ENCODE measurements at places on chromosomes 3 and 15. TPM values are rescaled to one million over a fixed set of nuclear protein-coding genes. Genes with fewer than 3 reads are reported as not detected.

GRCh38 chr15:71945012-71945411 lies 134.7 kb downstream of the NR2E3 start:
- DNase-seq: no peak

GRCh38 chr3:42163622-42164244 lies 72.6 kb downstream of the TRAK1 start:
- DNase-seq: no peak

The TMEM44 gene
- total RNA-seq: 10.7 TPM

GRCh38 chr15:99651023-99651807 lies 82.0 kb downstream of the LYSMD4 start:
- no peak for DNase-seq

The FNDC3B gene
- total RNA-seq: 17.1 TPM

DNA sequence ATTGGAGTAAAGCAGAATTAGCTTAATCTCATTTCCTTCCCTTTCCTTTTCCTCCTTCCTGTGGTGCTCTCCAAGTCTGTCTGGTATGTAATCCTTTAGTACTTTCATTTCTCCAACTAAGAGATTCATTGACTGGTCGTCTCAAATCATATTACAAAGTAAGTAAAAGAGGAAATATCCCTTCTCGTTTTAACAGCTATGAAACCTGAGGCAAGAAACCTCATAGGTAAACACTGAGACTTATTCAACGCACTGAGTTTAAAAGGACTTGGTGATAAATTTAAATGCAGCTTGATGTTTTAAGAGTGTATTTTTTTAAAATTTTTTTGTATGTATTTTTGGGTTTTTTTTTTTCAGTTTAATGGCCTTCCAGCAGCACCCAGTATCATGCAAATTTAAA lies 117.2 kb upstream of the LRRC3B start:
- DNase-seq: no peak

The CKMT1A gene
- not detected for total RNA-seq

GRCh38 chr3:41173926-41174885 lies 25.1 kb upstream of the CTNNB1 start:
- DNase-seq: no peak

- no peak for DNase-seq
These were observed 4.2 kb downstream of the SPG21 start for GRCh38 chr15:64985366-64986033.

The TMEM158 gene
- not detected for total RNA-seq

The P2RY13 gene
- total RNA-seq: not detected

- no peak for DNase-seq
These were observed 79.0 kb downstream of the NR2F2 start for GRCh38 chr15:96409215-96410138.

DNA sequence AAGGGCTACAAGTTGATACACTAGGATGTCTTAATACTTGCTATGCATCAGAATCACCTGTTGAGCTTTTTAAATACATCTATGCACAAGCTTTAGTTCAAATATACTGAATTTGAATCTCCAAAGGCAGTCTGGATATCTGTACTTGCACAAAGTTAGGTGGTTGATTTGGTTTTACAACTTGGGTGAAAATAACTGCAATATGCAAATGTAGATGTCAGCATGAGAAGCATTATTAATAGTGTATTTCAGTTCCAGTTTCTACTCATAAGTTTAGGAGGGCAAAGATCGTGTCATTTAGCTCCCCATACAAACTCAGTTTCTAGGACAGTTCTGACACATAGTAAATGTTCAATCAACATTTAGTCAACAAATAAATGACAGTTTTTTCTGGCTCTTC lies 25.6 kb downstream of the IQCB1 start:
- DNase-seq: no peak

DNA sequence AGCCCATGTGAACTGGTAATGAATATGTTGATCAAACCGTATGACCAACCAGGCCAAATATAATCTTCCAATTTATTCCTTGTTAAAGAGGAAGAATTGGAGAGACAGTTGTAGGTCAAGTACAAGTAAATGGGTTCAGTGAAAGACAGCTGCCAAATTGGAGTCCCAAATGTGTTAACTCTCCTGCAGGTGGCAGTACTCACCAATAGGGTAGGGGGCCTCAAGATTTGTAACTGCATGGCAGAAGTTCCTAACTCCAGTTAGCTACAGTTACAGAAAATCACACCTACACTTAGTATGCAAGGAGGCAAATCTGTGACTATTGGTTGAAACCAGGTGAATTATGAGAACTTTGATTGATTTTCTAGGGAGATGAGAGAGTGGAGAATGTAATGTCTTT lies 278.0 kb downstream of the ZBBX start:
- no peak for DNase-seq

- no peak for DNase-seq
These were observed 218.0 kb downstream of the ZBTB20 start for GRCh38 chr3:114928989-114929640.

GRCh38 chr3:154338008-154338407 lies 13.7 kb upstream of the DHX36 start:
- no peak for DNase-seq

- DNase-seq: no peak
These were observed 7.3 kb downstream of the ANKRD63 start for GRCh38 chr15:40275523-40275922.

- peak; percentile 28 for DNase-seq
These were observed 125.6 kb downstream of the LRRK1 start for GRCh38 chr15:101044625-101045235.

DNA sequence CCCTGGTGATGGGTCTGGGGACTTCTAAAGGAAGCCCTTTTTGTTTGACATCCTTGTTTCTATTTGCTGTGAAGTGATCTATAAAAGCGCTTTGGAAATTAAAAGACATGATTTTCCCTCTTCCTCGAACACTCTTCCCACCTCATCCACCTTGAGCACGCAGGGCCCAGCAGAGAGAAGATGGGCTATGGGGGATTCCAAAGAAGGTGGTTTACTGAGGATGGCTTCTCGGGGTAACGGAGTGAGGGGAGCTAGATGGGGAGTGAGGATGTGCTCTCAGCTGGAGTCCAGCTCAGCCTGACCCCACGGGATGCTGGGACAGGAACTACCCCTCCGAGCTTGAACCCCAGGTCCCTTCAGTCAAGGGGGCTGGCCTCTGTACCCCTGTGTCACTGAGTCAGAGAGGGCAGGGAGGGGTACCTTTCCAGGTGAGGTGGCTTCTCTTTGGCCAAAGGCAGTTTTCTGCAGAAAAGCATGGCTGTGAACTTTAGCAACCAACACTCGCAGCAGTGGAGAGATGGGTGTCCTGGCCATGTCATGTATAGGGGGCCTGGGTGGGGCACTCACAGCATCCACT lies 180.7 kb upstream of the SMAD3 start:
- DNase-seq: no peak

- no peak for DNase-seq
These were observed 85.0 kb downstream of the CCNL1 start for GRCh38 chr3:157074981-157075380.

The SPTSSB gene
- total RNA-seq: not detected

- DNase-seq: no peak
These were observed 53.8 kb upstream of the MRPS22 start for GRCh38 chr3:139289860-139290524.

- no peak for DNase-seq
These were observed 81.5 kb upstream of the KCNAB1 start for GRCh38 chr3:156038869-156039268.

DNA sequence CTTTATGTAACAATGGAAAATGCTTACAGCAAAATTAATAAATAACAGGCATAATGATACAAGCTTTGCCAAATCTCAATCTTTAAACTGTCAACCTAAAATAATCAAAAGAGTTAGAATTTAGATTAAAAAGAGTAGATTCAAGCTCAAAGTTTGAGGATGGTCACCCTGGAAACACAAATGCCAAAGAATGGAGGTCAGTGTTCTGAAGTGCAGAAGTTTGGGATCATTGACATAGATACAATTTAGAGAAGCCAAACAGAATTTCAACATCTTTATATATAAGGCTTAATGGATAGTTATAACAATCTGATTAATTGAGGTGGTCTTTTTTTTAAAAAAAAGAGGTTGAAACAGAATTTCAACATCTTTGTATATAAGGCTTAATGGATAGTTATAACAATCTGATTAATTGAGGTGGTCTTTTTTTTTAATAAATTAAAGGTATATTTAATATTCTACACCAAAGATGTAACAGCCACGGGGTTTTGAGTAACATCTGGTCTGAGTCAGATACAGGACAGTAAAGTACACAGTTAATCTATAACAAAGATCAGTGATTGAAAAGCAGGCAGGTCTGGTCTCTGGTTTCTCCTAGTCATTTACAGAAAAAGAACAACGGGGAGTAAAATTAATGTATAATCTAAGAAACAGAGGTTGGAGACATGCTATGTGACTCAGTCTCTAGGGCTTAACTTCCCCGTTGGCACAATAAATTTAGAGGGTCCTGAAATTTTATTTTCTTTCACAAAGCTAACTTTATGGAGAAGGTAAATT lies 490.7 kb downstream of the GBE1 start:
- no peak for DNase-seq

The RPP25 gene
- 6.6 TPM for total RNA-seq

The AZI2 gene
- total RNA-seq: 62.1 TPM

DNA sequence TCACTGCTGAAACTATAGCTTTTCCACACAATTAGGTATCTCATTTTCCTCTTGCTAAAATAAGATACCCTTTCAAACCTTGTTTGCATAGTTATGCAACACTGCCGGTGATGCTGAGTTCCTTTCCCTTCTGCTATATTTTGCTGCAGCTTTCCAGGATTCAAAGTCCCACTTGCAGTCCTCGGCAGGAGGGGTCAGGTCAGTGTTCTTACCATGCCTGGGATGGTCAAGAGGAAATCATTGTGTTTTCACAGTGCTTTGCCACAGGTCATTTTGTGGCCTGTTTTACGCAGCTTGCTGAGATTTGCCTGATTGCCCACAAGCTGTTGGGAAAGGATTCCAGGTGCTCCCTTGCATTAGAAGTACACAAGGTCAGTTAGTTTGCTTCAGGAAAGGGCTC lies 156.9 kb downstream of the B3GALNT1 start:
- no peak for DNase-seq

The CCDC39 gene
- 0.09 TPM for total RNA-seq

DNA sequence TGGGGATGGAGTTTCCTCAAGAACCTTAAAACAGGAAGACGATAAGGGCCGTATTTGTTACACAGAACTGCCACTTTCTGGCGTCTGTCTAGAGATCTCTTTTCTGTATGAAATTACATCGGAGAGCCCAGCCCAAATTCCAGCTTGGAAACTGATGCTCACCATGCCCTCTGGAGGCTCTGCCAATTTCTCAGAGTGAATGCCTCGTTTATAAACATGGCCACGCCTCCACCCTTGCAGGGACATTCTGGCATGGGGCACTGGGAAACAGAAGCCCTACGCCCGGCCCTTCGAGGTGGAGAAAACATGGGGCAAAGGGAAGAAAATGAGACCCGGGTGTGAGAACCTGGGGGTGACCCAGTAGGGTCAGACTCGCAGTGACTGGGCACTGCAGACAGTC lies 53.4 kb upstream of the SEC13 start:
- DNase-seq: no peak

- DNase-seq: no peak
These were observed 23.4 kb downstream of the SNAPC5 start for GRCh38 chr15:66474135-66474534.

GRCh38 chr15:44010089-44010488 lies 183.3 kb downstream of the WDR76 start:
- DNase-seq: no peak

GRCh38 chr3:101266566-101266965 lies 53.8 kb downstream of the IMPG2 start:
- no peak for DNase-seq

The PCLAF gene
- total RNA-seq: 115 TPM

GRCh38 chr3:52153389-52154096 lies 680 bp downstream of the POC1A start:
- no peak for DNase-seq

GRCh38 chr15:29126821-29127461 lies 142.7 kb downstream of the NSMCE3 start:
- DNase-seq: no peak

GRCh38 chr15:33985751-33986150 lies 17.5 kb downstream of the CHRM5 start:
- no peak for DNase-seq

The HESX1 gene
- 1.5 TPM for total RNA-seq

The PYDC2 gene
- total RNA-seq: not detected
